ENCODE measurements at places on chromosomes 16 and 17. TPM values are rescaled to one million over a fixed set of nuclear protein-coding genes. Genes with fewer than 3 reads are reported as not detected.

The SLFN12 gene
- 3.7 TPM for total RNA-seq

DNA sequence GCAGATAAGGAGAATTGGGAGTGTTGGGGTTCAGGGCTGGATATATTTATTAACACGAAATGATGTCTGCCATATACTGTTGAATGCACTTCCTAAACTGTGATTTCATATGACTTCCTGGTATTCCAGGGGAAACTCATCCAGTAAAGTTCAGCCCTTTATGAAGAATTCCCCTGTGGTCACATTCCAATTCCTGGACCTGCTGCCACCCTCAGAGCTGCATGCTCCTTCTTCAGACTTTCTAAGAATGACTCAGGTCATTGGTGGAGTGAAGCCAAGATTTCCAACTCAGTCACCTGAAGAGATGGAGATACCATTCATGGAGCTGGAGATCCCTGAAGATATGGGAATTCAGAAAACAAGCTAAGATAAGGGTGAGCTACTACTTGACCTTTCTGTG, 114.2 kb upstream of the TMEM97 start:
- no peaks in the 10 kb centered on the region for H3K36me3 ChIP-seq
- no peak overlapping the region for H3K4me3 ChIP-seq
- H3K27ac ChIP-seq: no peak overlapping the region
- H3K27me3 ChIP-seq: no peaks in the 10 kb centered on the region
- DNase-seq: no peak

DNA sequence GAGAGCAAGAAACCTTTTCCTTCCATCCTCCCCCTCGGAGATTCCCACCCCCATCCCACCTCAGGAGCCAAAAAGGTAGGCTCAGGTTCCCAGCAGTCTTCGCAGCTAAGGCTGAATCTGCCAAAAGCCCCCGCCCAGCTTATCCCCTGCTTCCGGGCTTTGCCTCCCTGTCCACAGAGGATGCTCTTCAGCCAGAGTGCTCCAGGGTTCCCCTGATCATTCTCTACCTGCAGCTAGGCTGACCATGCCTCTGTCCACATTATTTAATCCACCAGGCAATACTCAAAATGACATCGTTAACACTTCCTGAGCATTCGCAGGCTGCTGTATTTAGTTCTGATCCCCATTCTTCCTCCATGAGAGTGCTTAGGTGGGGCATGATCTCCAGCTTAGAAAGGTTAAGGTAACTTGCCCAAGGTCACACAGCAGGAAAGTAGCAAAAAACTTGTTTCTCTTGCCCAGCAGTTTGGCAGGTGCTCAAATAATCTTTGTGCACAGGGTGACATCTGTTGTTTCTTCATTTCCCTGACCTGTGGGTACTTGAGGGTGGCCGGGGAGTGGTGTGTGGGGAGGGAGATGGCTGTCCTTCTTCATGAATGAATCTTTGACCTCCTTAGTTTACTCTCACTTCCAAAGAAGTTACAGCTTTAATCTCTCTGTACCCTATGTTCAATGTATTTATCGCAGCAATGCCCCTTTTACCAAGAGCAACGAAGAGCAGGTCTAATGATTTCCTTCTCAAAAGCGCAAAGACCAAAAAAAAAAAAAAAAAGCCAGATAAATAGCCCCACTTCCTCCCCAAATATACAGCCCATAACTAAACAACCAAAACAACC, 848 bp upstream of the TBKBP1 start:
- peaks cover 3% of the 10 kb centered on the region for H3K36me3 ChIP-seq
- DNase-seq: peak; percentile 86
- no peak overlapping the region for H3K27ac ChIP-seq
- H3K4me1 ChIP-seq: peaks cover 11% of the 10 kb centered on the region
- no peaks in the 10 kb centered on the region for H3K27me3 ChIP-seq
- peak overlapping the region; percentile 80 for H3K4me3 ChIP-seq

GRCh38 chr17:30519166-30519565, 42.0 kb downstream of the GOSR1 start:
- no peak overlapping the region for H3K27ac ChIP-seq
- no peaks in the 10 kb centered on the region for H3K4me1 ChIP-seq
- no peak for DNase-seq
- no peak overlapping the region for H3K4me3 ChIP-seq
- peaks cover 57% of the 10 kb centered on the region for H3K36me3 ChIP-seq
- no peaks in the 10 kb centered on the region for H3K27me3 ChIP-seq

- H3K27me3 ChIP-seq: no peaks in the 10 kb centered on the region
- no peak overlapping the region for H3K27ac ChIP-seq
Observed at GRCh38 chr17:67558740-67559380, 158.9 kb upstream of the NOL11 start.

DNA sequence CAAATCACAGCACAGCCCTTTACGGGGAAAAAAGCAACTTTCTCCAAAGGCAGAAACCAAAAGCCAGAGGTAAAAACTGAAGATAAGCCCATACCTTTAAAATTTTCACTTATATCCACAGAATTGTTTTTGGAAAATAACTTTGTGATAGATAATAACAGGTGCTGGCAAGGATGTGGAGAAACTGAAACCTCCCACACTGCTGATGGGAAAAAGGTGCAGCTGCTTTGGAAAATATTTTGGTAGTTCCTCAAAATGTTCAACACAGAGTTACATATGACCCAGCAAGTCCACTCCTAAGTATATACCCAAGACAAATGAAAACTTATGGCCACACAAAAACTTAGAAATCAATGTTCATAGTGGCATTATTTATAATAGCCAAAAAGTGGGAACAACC, 12.2 kb downstream of the EFTUD2 start:
- no peak overlapping the region for H3K4me3 ChIP-seq
- peaks cover 61% of the 10 kb centered on the region for H3K36me3 ChIP-seq
- no peaks in the 10 kb centered on the region for H3K4me1 ChIP-seq
- H3K27ac ChIP-seq: no peak overlapping the region
